Naive thymus-derived CD4-positive, alpha-beta T cell (primary cell): ENCODE measurements at places on chromosomes 11 and 22. TPM values are rescaled to one million over a fixed set of nuclear protein-coding genes. Genes with fewer than 3 reads are reported as not detected.

Gene NPAT
- 89.2 TPM for total RNA-seq

Gene TP53AIP1
- not detected for total RNA-seq

Gene RFPL2
- 0.32 TPM for total RNA-seq

Gene ARHGEF17
- not detected in 2 replicates for total RNA-seq

GRCh38 chr11:42054351-42054900, 595.0 kb upstream of the LRRC4C start:
- DNase-seq, result no peak

DNA sequence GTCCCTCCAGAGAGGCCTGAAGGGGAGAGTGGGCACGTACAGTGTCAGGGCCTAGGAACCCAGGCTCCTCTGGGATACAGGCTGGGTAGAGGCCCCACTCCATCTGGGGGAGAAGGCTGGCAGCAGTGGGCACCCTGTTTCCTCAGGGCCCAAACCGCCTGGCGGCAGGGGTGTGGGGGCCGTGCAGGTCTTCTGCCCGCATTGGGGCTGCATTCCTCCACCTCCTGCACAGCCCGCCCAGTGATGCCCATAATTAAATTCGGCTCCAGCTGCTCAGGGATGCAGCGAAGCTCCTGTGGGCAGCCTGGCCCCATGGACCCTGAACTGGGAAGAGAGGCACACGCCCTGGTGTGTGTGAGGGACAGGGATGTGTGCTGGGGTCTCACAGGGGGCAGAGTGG, 35.4 kb downstream of the KCNQ1OT1 start:
- DNase-seq, result no peak

DNA sequence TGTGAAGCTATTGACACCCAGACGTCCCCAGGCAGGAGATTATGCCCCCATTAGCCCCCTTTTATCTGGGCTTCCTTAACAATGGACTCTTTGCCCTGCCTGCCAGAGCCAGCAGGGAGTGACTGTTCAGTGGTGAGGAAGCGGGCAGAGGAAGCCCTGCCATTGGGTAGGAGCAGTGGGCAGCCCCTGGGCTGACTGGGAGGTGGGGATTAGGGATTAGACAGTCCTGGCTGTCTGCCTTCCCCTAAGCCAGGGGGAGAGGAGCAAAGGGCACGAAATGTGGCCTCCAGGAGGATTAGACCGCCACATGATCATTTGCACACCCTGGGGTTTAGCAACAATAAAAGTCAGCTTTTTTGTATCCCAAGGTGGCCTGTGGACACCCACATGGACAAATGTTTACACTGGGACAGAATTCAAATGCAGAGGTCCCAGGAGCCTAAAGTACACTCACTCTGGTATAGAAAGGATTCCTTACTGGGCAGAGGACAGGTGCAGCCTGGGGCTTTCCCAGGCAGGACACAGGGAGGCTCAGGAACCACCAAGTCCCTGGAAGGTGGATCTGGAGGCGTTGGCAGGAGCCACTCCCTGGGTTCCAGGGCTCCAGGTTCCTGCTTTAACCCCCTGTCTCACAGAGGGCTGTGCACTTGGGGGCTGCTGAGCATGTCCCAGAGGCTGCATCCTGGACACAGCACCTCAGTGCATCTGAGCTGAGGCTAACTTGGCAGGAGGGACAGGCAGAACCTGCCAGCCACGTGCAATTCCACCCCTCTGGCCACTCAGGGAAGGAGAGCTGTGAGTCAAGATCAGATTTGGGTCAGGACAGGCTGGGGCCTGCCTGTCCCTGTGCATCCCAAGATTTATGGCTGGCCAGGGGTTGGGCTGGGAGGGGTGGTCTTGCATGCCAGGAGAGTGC, 2.1 kb downstream of the PNPLA3 start:
- DNase-seq, result no peak
